ENCODE measurements at places on chromosomes 13 and 19. TPM values are rescaled to one million over a fixed set of nuclear protein-coding genes. Genes with fewer than 3 reads are reported as not detected.

ZNF569 gene
- 2.7 TPM for total RNA-seq

ADM5 gene
- 6.9 TPM for total RNA-seq

GRCh38 chr19:35545001-35545854 lies at the start of gene TMEM147:
TSS of gene TMEM147 (plus strand) at chr19:35545626. CDS start at chr19:35545740, 114 bp downstream.
- DNase-seq = peak; percentile 82

GRCh38 chr13:51006067-51006845 lies 96.7 kb downstream of the RNASEH2B start:
- DNase-seq = no peak

DNA sequence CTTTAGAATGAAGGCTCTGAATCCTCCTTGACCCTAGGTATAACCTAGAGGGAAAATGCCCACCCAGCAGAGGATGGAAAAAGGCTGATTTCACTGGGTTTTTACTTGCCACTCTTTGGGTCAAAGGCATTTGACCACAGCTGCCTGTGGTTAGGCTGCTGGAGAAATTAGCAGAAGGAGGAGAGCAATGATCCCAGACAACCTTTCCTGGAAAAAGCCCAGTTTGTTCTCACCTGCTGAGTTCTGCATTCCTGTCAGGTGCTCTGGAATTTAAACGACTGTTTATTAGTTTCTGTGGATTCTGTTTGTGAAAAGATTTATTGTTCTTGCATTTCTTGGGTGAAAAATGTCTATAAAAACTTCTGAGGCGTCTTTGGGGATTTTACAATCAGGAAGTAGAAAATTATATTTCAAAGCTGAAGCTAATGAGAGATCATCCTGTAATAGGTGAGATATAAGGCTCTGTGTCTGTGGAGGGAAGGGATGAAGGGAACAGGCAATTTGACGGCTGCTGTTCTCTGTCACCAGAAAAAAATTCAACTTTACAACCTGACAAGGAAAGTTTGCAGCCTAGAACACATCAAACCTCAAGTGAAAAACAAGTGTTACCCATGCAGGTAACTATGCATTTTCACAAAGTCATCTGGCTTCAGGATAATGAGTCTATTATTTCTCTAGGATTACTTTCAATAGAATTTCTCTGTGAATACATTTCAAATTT lies 519.7 kb downstream of the DIAPH3 start:
- no peak for DNase-seq

DNA sequence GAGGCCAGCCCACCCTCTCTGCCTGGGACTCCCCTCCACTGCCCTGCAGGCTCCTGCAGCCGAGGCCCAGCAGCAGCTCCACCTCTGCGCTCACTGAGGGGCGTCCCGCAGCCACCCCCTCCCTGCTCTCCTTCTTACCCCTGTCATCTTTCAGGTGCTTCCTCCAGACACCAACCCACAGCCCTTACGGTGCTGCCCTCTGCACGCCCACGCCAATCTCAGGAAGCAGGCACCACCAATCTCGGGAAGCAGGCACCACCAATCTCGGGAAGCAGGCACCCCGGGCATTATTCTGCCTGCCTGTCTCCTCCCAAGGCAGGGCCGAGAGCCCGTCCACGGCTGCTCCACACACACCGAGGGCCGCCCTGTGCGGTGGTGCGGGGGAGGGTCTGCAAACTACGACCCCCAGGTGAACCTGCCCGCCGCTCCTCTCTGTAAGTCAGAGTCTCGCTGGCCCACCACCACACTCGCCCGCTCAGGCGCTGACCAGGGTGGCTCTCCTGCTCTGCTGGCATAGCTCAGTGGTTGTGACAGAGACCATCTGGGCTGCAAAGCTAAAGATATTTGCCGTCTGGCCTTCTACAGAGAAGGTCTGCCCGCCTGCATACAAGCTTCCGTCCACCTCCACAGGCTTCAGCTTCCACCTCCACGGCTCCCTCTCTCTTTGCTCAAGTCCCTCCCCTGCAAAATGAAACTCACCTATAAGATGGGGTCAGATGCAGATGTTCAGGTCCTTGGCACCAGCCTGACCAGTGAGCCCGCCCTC lies 2.9 kb downstream of the LSM7 start:
- no peak for DNase-seq

DNA sequence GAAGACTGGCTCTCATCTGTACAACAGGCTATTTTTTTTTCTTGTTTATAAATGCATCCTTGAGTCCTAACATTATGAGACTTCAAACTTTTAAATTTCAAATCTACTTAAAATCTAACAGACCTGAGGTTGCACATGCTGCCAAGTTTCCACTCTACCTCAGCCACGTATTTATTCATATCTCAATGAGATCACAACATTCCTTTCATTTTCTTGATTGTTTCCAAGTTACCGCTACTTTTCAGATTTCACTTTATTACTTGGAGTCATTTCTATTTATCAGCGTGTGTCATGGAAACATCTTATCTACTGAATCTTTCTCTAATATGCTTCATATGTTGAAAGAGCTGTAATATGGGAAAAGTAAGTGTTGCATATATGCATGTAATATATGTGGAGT lies 1257.5 kb upstream of the ATXN8OS start:
- no peak for DNase-seq

DNA sequence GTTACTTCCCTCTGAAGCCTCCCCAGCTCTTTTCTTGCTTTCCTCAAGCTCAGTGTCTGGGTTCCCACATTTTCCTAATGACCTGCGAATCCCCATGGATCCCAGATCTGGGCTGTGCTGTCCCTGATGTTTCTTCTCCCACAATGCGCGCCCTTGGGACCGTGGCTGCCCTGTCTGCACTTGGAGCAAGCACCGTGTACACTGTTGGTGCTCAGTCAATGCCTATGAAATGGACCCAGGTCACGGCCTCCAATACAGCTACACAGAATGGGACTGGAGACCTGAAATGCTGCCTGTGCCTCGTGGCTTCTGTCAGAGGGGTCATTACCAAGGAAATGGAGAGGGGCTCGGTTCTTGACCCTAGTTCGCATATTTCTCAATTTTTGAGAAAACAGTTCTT lies 160.1 kb upstream of the SOX1 start:
- no peak for DNase-seq

DNA sequence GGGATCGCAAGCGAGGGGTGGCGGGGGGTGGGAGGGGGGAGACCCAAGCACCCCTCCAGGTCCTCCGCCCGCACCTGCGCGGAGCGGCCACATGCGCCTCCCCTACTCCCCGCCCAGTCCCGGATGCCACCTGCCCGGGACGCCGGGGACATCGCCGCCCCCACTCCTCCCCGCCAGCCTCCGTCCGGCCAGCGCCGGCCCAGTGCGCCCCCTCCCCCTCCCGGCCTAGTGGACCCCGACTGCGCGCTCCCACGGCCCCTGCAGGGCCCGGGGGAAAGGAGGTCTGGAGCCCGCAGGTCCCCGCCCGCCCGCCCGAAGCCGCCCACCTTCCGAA lies 263 bp downstream of the RHPN2 start:
- DNase-seq = peak; percentile 9
